Activated naive CD4-positive, alpha-beta T cell treated with anti-CD3 and anti-CD28 coated beads, Interleukin-2, amount 50 U/mL, for 16 hours (primary cell): ENCODE measurements at places on chromosomes 3 and 15.

- DNase-seq = no peak
Observed at GRCh38 chr3:42533161-42533897, 30.9 kb downstream of the VIPR1 start.

DNA sequence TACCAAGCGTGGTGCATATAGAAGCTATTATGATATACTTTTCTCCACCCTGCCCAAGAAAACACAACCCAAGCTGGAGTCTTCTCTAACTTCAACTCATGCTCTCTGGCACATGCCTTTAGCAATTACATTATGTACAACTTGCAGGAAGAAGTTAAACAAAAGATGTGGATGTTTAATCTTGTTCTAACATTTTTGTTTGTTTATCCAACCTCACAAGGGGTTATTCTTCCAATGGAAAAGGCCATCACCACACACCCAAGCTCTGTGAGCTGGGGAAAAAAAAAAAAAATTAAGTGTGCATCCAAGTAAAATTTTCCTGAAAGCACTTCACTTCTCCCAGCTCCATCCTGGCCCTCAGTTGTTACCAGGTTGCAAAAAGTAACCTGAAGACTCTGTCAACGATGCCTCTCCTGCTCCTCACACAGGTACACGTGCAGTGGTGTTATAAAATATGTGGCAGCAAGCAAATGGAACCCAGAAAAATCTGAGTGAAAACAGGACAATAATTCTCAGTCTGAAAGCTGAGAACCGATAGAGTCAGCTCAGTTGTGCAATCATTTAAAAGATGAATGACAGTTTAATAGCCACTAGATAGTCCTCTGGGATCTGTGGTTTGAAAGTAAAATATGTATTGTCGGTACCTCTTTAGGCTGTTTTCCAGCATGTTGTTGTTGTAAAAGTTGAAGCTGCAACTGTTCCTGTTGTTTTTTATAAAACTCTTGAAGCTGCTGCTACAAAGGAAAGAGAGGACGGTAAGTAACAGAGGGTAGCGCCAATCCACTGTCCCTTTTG, 531.4 kb downstream of the FOXP1 start:
- no peak for DNase-seq

GRCh38 chr15:71634820-71635560, 175.4 kb upstream of the NR2E3 start:
- DNase-seq = no peak

GRCh38 chr3:22982981-22983587, 220.0 kb upstream of the UBE2E2 start:
- DNase-seq = no peak

DNA sequence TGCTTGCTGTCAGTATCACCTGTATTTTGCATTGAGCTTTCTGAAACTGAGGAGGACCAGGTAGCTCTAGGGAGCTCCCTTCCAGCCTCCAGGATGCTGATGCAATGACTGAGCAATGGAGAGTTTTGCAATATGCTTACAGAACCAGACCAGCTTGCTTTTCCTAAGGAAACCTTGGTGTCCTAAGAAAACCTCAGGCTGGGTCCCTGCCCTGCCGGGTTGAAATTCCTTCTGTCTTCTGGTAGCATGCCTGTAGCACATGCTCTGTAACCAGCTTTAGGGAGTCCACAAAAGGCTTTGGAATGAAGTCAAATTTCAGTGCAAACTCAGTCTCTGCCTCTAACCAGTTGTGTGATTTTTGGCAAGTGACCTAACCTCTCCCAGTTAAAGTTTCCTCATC, 65.8 kb upstream of the GSK3B start:
- no peak for DNase-seq

DNA sequence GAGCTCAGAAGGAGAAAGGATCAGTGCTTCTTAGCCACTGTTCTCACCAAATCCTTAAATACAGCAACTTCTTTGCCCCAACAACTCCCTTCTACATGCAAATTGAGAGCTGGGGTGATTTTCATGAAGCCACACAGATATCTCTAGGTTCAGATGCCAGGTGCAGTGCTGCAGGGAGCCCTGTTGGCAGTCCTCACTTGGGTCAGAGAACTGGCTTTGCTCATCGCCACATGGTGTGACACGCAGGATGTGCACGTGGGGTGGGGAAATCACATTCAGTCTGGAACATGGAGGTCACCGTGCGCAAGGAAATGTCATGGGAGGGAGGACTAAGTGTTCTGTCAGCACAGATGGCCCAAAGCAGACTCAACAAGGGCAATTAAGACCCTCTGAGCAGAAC, 103.8 kb downstream of the WDR76 start:
- DNase-seq = no peak

GRCh38 chr3:49098910-49099630, 5.2 kb upstream of the QRICH1 start:
- DNase-seq = no peak

GRCh38 chr15:90892023-90892422, 7.7 kb downstream of the FES start:
- no peak for DNase-seq

DNA sequence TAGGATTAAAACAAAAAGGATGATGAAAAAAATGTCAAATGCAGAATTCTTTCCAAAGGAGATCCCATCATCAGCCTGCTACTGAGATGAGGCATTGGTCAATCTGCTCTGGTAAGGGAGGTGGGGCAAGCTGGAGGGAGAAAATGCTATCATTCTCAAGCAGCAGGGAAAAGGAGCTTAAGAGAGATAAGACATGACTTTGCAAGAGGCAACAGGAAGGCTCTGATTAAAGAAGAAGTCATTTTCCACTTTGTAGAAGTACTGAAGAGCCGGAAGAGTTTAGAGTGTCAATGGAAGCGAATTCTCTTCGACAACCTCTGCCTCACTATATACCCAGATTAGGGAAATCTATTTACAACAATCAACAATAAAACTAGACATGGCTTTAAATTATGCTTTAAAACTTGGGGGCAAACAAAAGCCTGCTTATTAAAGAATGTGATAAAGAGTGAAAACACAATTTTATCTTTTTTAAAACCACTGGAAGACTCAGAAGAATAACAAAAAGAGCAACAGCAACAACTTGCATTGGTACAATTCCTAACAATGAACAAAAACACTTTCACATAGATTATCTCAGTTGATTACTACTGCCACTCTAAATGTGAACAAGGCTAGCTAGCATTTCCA, 81.8 kb upstream of the NANOGP8 start:
- DNase-seq = no peak
